ENCODE measurements at places on chromosomes 1 and 21. TPM values are rescaled to one million over a fixed set of nuclear protein-coding genes. Genes with fewer than 3 reads are reported as not detected.

OLFML3 gene
- total RNA-seq: 39.2 TPM

RCSD1 gene
- 0.65 TPM for total RNA-seq

AMIGO1 gene
- 5.8 TPM for total RNA-seq

LINGO4 gene
- 0.32 TPM for total RNA-seq

PSMB2 gene
- 22.1 TPM for total RNA-seq

CYYR1 gene
- total RNA-seq: 4.3 TPM

- no peak overlapping the region for H3K4me3 ChIP-seq
- H3K27me3 ChIP-seq: no peaks in the 10 kb centered on the region
- no peak for DNase-seq
These were observed 31.4 kb upstream of the PCBP3 start for GRCh38 chr21:45611939-45612664.

DNA sequence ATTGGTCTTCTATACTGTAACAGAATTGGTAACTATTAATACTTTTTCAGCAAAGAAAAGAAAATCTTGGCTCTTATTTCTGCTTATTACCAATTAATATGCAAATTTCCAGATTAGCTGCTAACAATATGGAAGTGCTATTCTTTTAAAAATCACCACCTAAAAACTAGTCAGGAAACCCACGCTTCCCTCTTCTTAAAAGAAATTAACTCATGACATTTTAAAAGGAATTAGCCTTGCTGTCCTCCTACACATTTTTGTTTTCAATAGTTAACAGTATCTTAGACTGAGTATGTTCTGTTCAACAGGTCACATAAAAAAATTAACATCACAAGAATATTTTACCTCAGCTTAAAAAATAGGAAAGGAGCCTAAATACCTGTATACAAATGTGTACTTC, 27.3 kb downstream of the ABL2 start:
- H3K27me3 ChIP-seq: no peaks in the 10 kb centered on the region
- H3K4me1 ChIP-seq: peaks cover 14% of the 10 kb centered on the region
- no peak overlapping the region for H3K27ac ChIP-seq
- H3K36me3 ChIP-seq: no peaks in the 10 kb centered on the region
- no peak overlapping the region for H3K4me3 ChIP-seq

GRCh38 chr21:35212393-35213127, 163.5 kb upstream of the RUNX1 start:
- H3K4me1 ChIP-seq: no peaks in the 10 kb centered on the region
- no peaks in the 10 kb centered on the region for H3K27me3 ChIP-seq
- H3K36me3 ChIP-seq: no peaks in the 10 kb centered on the region
- H3K27ac ChIP-seq: no peak overlapping the region

GRCh38 chr1:183913567-183913993, 108.7 kb downstream of the RGL1 start:
- no peak for DNase-seq
- H3K4me1 ChIP-seq: peaks cover 3% of the 10 kb centered on the region
- H3K27me3 ChIP-seq: no peaks in the 10 kb centered on the region
- H3K4me3 ChIP-seq: no peak overlapping the region
- H3K36me3 ChIP-seq: no peaks in the 10 kb centered on the region
- H3K27ac ChIP-seq: no peak overlapping the region

DNA sequence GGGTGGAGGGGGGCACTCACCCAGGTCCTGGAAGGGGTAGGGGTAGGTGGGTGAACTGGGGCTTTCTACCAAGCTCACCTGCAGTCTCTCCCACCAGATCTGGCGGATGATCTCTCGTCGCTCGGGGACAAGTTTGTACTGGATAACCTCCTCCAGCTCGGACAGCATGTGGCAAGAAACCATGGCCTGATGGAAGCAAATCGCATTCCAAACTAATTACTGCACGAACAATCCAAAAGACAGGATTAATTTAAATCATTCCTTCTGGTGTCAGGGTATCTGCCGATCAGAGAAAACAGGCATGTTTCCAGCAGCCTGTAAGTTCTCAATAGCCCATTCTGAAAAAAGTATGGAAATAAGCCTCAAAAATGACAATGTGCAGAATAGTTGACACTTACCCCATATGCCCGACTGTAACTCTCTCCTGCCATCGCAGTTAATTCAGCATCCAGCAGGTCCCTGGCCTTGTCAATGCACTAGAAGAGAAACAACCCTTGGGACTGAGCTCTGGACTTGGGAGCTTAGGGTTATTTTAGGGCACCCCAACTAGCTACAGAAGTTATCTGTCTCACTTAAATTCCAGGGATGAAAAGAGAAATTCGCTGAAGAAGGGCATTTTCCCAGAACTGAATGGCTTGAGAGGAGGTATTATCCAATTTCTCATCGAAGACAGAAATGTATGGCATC, 44.4 kb upstream of the ANGPTL7 start:
- no peaks in the 10 kb centered on the region for H3K27me3 ChIP-seq
- DNase-seq: no peak
- no peak overlapping the region for H3K27ac ChIP-seq
- peaks cover 12% of the 10 kb centered on the region for H3K36me3 ChIP-seq

- H3K4me1 ChIP-seq: no peaks in the 10 kb centered on the region
- no peaks in the 10 kb centered on the region for H3K27me3 ChIP-seq
- H3K4me3 ChIP-seq: no peak overlapping the region
- H3K36me3 ChIP-seq: no peaks in the 10 kb centered on the region
These were observed 60.1 kb downstream of the OPTC start for GRCh38 chr1:203554071-203554470.

GRCh38 chr1:56709269-56709880, 64.3 kb downstream of the PRKAA2 start:
- H3K36me3 ChIP-seq: peaks cover 9% of the 10 kb centered on the region
- no peak overlapping the region for H3K27ac ChIP-seq
- H3K4me3 ChIP-seq: no peak overlapping the region
- H3K4me1 ChIP-seq: no peaks in the 10 kb centered on the region

- H3K27ac ChIP-seq: no peak overlapping the region
- no peak for DNase-seq
- no peaks in the 10 kb centered on the region for H3K27me3 ChIP-seq
- H3K36me3 ChIP-seq: no peaks in the 10 kb centered on the region
These were observed 253.2 kb downstream of the CRB1 start for GRCh38 chr1:197521118-197521739.

DNA sequence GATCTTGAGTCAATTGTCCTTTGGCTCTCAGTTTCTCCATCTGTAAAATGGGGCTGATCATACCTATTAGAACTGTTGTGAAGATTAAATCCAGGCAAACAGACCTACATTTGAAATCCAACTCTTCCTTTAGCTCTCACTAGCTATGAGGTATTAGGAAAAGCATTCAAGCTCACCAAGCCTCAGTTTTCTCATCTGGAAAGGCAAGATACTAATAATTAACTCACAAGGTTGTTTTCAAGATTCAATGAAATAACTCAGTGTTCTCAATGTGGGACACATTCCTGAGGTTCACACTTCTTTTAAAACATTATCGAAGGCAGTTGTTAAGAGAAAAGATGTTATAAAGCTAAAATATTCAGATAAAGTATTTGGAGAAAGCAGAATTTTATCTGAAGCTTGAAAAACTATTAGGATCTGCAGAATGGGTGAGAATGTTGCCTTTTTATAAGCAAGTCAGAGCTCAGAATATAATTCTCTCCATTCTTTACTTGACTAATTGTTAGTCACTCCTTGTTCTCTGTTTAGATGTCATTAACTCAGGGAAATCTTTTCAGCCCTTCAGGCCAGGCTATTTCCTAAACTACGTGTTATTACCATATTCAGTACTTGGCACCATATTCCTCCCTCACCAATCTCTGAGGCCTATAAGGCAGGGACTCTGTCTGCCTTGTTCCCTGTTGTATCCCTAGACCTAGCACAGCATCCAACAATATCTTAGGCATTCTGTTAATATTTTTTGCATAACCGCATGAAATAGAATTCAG, 72.0 kb upstream of the VAV3 start:
- no peaks in the 10 kb centered on the region for H3K27me3 ChIP-seq
- H3K4me3 ChIP-seq: no peak overlapping the region
- no peak for DNase-seq
- H3K4me1 ChIP-seq: no peaks in the 10 kb centered on the region
- no peak overlapping the region for H3K27ac ChIP-seq
- H3K36me3 ChIP-seq: no peaks in the 10 kb centered on the region

GRCh38 chr1:2874607-2875480, 73.4 kb upstream of the TTC34 start:
- no peak for DNase-seq
- no peaks in the 10 kb centered on the region for H3K4me1 ChIP-seq
- H3K36me3 ChIP-seq: no peaks in the 10 kb centered on the region
- no peaks in the 10 kb centered on the region for H3K27me3 ChIP-seq
- H3K27ac ChIP-seq: no peak overlapping the region
